ENCODE measurements at places on chromosomes 4 and X.
A peak's percentile ranks its signal among the peaks of the same experiment; 100 is the strongest.

GRCh38 chr4:177057186-177057585 lies 252.5 kb upstream of the NEIL3 start:
- no peak for DNase-seq

DNA sequence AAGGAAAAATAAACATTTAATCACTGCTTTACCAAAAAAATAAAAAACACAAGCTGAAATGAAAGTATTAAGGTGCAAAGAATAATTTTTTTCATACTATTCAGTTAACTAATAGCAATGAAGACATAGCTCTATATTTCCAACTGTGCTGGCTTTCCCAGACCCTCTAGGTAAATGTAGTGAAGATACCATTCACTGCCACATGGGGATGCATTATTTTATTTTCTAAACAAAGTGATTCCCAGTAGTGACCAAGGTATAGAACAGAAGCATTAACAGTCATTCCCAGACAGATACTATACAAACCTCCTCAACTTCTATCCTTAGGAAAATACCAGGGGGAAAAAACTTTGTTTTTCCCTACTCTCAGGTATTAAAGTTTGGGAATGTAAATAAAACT lies 39.4 kb downstream of the ANTXR2 start:
- no peak for DNase-seq

- no peak for DNase-seq
These were observed 496.9 kb downstream of the PPARGC1A start for GRCh38 chr4:23392860-23393458.

- no peak for DNase-seq
These were observed 1.2 kb upstream of the AMOT start for GRCh38 chrX:112841820-112842157.

- peak; percentile 89 for DNase-seq
These were observed 213.1 kb upstream of the FAT1 start for GRCh38 chr4:186936496-186937375.

GRCh38 chr4:148216866-148217814 lies 225.1 kb downstream of the NR3C2 start:
- DNase-seq: peak; percentile 8

GRCh38 chrX:119669424-119670037 lies 23.4 kb downstream of the SEPTIN6 start:
- DNase-seq: peak; percentile 2
